ENCODE measurements at places on chromosomes 5 and 9.

GRCh38 chr9:117412841-117413240, 2.0 kb downstream of the ASTN2 start:
- no peak for DNase-seq

GRCh38 chr5:55633574-55634208, 78.4 kb downstream of the SLC38A9 start:
- no peak for DNase-seq

DNA sequence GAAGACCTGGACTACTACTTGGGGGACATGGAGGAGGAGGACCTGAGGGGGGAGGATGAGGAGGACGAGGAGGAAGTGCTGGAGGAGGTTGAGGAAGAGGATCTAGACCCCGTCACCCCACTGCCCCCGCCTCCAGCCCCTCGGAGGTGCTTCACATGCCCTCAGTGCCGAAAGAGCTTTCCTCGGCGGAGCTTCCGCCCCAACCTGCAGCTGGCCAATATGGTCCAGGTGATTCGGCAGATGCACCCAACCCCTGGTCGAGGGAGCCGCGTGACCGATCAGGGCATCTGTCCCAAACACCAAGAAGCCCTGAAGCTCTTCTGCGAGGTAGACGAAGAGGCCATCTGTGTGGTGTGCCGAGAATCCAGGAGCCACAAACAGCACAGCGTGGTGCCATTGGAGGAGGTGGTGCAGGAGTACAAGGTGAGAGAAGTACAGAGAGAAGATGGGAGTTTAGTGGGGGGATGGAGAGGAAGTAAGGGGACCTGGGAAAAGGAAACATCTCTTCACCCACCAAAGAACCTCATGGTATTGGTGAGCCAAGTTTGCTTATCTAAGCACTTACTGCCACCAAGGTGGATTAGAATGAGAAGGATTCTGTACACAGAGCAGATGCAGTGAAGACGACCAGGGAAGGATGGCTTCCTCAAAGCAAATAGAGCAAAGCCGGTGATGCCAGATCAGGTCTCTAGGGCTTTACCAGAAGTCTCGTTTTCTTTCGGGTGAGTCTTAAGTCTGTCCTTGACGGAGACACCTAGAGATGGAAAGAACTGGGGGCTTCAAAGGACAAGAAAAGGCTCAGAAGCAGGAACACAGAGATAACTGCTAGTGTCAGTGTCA, 1.5 kb downstream of the TRIM41 start:
- no peak for DNase-seq

DNA sequence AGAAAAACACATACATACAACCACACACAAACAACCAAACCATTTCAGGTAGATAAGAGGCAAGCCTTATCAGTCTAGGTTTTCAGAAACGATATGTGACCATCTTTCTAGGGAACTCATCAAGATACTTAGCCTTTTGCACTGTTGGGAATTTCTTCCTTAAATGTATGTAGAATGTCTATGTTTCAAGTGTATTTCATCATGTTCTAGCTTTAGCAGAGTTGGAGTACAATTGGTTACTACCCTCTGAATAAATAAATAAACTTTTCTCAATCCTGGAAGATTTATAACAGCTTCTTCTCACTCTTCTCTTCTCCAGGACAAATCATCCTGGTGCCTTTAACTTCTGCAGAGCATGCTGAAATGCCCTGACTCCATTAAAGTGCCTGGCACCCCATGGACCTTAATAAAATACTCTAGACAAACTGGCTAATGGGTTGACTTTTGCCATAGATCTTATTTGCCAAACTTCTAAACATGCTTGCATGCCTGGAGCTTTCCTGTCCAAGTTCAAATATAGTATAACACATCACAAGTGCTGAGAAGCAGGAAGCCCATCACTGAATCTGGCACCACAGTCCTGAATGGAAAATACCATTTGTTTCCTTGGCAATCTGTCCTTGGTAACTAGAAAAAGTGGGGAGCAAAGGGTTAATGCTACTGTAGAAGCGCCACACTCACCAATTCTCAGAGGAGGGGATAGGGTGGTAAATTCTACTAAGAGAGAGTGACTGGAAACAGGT, 33.1 kb upstream of the ZNF462 start:
- no peak for DNase-seq

DNA sequence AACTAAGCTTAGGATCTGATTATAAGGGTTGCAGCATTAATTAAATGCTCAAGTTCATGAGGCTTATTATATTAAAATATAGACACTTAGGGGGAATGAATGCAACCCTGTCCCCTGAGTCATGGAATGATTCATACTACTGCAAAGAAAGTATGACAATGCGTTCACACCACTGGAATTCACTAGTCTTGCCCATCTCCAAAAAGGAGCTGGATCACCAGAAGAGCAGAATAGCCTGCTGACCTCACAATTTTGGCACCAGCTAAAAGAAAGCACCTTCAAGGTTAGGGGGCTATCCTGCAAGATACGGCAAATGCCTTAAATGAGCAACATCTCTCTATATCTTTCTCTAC, 32.0 kb upstream of the TMED7 start:
- peak; percentile 48 for DNase-seq

GRCh38 chr9:112174222-112174964, 704 bp downstream of the SUSD1 start:
- DNase-seq, result no peak

GRCh38 chr5:153796527-153796926, 242.2 kb downstream of the FAM114A2 start:
- no peak for DNase-seq

DNA sequence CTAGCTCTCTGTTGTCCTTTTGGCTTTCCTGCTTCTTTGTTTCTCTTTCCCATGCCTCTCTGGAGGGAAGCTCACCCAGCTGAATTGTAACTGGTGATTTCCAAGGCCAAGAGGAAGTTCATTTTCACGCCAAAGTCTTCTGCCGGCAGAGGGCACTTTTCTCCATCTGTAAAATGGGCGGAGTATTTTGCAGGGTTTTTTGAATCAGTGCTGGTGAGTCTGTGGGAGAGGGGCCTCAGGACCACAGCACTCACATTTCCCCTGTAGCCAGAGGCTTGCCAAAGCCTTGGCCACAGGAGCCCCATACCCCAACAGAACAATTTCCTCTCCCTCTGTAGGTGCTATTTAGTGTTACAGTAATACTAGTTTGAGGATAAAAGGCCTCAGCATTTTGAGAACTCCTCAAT, 42.3 kb upstream of the MATR3 start:
- DNase-seq, result no peak

DNA sequence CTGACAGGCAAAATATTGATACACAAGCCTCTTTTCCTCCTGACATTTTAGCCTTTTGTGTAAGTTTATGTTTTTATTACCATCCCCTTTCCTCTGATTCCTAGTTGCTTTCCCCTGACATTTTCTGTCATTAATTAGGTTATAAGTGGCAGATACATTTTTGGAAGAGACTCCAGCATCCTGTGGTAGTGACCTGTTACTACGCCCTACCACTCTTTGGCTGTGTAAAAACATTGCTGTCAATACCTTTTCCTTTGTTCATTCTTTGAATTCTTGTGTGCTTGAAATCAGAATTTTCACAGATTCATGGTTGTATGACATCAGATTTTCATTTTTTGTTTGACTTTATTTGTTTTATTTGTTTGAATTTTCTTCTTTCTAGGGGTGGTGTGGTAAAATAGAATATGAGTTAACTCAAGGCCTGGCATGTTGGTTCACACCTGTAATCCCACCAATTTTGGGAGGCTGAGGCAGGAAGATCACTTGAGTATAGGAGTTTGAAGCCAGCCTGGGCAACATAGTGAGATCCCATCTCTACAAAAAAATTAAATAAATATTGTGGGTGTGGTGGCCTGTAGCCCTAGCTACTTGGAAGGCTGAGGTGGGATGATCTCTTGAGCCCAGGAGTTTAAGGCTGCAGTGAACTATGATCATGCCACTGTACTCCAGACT, 43.4 kb downstream of the UBE2R2 start:
- no peak for DNase-seq

- DNase-seq, result no peak
Measured at GRCh38 chr5:149604321-149604720, 23.0 kb downstream of the ARHGEF37 start.

DNA sequence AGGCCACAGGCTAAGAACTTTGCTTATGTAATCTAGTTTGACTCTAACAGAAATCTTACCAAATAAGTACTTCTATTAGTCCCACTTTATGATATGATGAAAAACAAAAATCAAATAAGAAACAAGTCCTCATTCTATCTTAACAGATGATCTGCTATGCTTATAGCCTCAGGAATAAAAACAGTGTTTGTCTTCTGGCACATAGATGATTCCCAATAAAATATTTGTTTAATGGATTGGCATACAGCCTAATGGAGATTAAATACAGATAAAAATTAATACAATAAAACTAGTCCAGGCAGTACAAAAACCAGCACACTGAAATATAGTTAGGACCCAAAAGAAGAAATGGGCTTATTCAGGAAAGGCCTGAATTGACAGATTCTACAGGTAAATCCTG, 971.4 kb upstream of the WWC1 start:
- DNase-seq, result no peak

DNA sequence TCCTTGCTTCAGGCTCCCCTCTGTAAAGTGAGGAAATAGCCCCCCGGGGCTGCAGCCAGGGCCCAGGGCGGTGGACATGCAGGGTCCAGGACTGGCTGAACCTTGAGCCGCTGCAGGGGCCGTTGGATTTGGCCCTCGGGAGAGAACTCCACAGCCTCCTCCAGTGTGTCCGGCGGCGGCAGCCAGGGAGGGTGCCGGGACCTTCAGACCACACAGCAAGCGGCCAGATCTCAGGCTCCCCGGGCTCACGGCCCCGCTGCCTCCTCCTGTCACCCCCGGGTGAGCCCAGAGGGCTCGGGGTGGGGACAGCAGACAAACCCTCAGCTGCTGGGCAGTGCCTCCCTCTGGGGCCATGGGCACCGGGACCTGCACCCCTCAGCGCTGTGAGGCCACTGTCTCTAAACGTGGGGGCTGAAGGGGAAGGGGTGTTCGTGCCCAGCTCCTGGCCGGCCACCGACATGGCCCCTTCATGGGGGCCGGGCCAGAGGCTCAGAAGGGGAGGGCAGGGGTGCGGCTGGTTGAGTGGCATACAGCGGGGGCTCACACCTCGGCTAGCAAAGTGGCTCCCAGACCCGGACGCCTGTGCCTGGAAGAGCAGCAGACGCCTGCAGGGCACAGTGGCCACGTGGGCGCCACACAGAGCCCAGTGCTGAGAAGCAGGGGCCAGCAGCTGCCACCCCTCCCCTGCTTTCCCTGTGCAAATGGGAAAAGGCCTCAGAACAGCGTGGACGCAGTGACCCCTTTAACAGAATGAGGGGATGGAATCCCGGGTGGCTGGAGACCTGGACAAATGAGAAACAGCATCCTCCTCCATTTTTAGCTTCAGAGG, 19.7 kb downstream of the SLC9A3 start:
- DNase-seq, result no peak

DNA sequence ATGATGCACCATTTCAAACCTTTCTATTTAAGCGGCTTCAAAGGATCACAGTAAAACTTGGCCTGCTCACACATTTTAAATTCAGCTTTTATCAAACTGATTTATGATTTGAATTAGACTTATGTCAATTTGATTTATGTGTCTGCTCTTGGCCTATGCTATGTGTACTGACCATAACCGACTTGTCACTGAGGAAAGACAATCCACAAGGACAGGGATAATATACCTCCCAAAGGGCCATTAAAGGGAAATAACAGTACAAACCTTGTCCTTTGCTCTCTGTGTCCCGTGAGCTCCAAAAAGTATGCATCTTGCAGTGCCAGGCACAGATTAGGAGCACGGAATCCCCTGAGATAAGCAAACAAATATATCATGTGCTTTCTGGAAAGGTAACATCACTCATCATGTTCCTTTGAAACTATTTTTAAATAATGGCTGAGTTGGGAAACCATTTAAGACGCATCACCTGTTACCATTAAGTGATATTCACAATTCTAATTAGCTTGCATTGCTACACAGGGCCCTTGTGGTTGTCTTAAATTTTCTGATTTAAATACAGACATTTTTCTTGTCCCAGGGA, 31.9 kb upstream of the FTMT start:
- DNase-seq, result no peak

DNA sequence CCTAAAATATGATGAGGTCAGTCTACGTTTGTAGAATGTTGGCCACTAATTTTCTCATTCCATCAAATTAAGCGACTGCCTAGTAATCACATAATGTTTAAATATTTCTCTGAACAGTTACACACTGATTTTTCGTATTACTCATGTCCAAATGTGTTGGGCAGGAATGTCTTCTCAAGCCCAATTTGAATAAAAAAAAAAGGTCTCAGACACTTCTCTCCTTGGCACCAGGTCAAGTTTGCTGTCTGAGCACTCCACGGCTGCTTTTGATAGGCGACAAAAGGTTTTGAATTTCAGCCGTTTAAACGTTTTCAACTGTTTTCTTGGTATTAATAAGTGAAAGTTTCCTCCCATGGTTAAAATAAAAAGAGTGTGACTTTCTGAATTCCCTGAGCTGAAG, 542.1 kb downstream of the IRX1 start:
- DNase-seq, result no peak

DNA sequence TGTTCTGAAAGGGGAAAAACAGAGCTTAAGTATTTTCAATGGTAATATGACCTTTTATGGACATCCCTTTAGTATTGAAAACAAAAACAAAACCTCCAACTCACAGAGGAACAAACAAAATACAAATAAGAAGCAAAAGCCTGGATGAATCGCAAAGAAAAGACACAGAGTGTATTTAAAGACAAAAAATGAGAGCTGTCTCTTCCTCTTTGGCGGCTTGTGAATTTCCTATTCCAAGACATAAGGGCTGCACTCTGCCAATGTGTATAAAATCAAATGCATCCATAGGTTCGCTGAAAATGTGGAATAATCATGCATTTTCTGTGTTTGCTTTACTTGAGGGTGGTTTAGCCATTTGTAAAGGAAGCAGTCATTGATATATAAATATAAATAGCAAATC, 739.3 kb upstream of the ZNF608 start:
- DNase-seq, result no peak

DNA sequence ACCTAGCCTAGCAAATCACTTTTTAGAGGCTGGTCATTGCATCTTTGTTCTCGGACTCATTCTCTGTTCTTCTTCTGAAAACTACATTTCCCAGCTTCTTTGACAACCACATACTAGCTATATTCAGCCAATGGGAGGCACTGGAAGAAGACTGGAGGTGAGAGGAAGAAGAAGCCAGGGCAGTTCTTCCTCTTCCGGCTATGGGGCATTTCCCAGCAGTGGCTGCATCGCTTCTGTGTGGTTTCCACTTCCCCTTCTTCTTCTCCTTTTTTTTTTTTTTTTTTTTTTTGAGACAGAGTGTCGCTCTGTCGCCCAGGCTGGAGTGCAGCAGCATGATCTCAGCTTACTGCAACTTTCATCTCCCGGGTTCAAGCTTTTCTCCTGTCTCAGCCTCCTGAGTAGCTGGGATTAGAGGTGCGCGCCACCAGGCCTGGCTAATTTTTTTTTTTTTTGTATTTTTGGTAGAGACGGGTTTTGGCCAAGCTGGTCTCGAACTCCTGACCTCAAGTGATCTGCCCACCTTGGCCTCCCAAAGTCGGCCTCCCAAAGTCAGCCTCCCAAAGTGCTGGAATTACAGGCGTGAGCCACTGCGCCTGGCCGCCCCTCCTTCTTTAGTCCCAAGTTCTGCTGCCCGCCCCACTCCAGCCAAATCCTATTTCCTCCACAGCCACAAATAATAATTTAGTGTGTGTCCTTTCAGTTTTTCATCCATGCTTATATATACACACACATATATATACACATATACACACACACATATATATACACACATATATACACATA, 6.9 kb upstream of the UBAP1 start:
- no peak for DNase-seq
